Suppressor macrophage treated with lipopolysaccharide for 4 hours (primary cell): ENCODE measurements at places on chromosomes 6 and 20.

DNA sequence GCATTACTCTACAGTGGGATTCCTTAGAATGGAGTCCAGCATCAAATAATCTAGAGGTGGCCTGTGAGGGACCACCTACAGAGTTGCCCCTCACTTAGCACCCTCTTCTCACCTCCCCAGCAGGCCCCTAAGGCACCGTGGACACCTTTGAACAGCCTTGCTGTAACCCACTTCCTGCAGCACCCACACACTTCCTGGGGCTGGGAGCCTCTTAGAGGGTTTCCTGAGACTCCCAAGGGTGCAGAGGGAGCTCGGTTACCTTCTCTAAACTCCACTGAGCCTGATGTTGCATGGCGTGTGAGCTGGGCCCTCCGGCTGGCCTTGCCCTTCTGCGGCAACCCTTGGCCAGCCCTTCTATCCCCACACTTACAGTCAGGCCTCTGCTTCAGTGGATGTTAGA, 7.3 kb upstream of the SIRPG start:
- no peak for DNase-seq

GRCh38 chr6:129112591-129112990, 229.7 kb downstream of the LAMA2 start:
- DNase-seq: no peak

- DNase-seq: no peak
These were observed 36.4 kb upstream of the KAT14 start for GRCh38 chr20:18101125-18101810.

- no peak for DNase-seq
These were observed 582.1 kb upstream of the JAG1 start for GRCh38 chr20:11255860-11256259.

GRCh38 chr20:4949833-4950178, 51.5 kb downstream of the SLC23A2 start:
- peak; percentile 35 for DNase-seq

DNA sequence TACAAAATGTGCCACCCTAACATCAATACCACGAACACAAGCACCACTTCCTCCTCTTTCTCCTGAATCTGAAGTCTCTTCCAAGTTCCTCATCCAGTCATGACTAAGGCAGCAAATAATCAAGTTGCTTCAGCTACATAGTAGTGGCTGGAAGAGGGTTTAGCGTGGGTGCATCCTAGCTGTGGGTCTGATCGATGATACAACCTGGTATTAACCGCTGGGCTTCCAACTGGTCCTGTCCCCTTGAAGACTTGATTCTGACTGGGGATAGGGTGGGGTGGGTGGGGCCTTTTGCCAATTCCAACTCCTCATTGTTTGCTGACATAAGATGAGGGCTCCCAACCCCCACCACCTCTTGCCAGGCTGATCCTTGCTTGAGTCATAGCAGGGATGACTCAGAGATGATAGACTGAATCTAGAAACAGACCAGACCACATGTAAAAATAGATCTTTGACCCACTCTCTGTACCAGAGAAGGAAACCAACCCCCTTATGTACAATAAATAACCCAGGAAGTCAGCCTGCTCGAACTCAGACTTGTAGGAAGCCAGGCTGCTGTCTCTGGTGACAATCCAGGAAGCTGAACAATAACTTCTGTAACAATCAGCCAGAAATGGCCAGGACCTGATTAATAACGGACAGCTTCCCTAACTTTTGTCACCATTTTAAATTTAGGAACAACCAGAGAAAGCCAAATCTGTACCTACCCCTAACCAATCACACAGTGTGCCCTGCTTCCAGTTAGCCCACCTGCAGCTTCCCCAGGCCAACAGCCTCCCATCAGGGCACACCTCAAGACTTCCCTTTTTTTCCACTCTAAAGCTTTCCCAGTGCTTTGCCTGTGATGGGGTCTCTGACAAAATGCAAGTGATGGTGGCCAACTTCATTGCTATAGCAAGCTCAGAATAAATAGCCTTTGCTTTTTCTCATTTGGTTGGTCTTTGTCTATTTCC, 68.9 kb upstream of the FAM184A start:
- peak; percentile 89 for DNase-seq

GRCh38 chr20:46735436-46735835, 26.0 kb downstream of the SLC2A10 start:
- no peak for DNase-seq

GRCh38 chr6:100171533-100172321, 177.7 kb upstream of the MCHR2 start:
- DNase-seq: no peak

DNA sequence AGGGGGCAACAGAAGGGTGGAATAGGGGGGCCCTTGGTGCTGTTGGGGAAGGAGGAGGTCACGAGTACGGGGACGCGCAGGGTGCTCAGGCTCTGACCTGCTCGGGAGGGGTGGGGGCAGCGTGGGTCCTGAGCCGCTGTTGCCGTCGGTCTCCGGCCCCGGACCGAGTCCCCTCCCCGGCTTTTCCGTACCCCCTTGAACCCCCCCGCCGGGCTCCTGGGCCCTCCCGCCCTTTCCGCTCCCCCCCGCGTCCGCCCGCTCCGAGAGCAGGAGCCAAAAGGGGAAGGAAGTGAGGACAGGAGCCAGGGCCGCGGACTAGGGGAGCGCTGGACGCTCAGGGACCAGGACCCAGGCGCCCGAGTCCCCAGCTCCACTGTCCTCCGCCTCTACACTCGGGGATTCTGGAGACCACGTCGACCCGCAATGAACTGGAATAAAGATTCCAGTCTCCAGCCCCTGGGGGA, at the start of gene RGL2:
TSS of gene RGL2 (minus strand) at position 170 of the 464 bp plus-strand sequence. CDS start 332 bp downstream, outside the sequence.
- peak; percentile 58 for DNase-seq

DNA sequence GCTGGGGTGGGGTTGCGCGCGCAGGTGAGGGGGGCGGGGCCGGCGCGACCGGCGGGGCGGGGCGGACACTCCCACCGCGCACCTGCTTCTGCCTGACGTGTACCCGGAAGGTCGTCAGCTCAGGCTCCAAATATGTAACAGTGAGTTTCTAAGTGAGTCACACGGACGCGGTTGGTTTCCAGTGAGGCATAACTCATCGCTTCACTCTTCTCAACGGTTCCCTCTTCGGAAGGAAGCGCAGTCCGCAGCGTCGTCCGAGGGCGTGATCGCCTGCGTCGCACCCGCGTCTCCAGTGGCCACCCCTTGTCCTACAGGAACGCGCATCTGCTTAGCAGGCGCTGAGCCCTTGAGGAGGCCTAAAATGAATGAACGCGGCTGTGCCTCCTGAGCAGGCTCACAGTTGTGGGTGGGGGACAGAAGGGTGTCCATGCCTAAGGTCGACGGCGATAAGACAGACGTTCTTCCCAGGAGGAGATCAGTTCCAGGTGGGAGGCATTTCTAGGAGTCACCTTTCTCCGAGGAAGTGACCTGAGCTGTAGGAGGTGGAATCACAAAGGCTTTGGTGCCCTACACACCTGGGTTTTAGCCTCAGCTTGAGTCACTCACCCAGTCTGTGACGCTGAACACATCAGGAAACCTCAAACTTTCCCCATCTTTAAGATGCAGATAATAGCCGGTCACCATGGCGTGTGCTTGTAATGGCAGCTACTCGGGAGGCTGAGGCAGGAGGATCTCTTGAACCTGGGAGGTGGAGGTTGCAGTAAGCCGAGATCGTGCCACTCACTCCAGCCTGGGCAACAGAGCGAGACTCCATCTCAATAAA, 50.9 kb upstream of the EZR start:
- peak; percentile 95 for DNase-seq

DNA sequence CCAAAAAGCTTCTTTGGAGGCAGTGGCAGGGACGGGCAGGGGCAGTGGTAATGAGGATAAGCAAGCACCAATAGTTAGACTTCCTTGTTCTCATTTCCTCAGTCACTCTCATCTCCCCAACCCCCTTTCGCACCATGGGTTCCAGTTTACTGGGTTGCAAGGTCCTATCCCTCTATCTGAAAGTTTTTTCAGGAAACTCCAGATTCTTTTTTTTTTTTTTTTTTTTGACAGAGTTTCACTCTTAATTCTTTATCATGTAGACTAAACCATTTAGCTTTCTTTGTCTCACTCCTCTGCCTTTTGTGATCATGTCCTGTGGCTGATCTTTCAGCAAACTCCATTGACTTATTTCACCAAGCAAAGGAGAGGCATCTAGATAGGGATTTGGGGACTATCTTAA, 51.4 kb upstream of the GMDS start:
- DNase-seq: no peak

GRCh38 chr6:2410656-2411380, 165.4 kb upstream of the GMDS start:
- DNase-seq: peak; percentile 26

- DNase-seq: no peak
These were observed 10.5 kb downstream of the MANBAL start for GRCh38 chr20:37299718-37300528.

DNA sequence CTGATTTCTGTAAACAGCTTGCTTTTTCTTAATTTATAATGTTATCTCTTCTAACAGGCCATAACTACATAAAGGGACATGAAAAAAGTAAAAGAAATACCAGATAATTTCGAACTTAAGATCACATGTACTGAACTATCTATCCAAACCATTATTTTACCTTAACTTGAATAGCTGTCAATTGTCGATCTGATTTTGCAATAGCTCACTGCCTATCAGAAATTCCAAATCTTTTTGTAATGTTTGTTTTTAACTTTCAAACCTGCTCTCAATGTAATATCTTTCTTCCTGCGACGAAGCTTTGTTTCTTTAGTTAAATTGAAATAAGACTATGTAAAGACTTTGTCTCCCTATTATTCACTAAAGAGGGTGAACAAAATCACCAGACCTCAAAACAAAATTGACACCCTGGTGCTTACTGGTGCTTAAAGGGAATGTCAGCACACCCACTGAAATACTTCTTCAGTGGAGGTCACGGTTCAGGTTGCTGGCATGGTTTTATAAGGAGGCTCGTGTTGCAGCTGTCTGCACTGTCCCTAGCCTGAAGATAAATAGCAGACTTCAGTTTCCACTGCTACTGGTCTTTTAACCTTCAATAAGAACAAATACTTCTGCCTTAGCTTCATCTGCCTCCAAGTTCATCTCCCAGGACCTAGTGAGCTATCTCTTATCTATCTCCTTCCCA, 117.5 kb upstream of the QKI start:
- DNase-seq: no peak

DNA sequence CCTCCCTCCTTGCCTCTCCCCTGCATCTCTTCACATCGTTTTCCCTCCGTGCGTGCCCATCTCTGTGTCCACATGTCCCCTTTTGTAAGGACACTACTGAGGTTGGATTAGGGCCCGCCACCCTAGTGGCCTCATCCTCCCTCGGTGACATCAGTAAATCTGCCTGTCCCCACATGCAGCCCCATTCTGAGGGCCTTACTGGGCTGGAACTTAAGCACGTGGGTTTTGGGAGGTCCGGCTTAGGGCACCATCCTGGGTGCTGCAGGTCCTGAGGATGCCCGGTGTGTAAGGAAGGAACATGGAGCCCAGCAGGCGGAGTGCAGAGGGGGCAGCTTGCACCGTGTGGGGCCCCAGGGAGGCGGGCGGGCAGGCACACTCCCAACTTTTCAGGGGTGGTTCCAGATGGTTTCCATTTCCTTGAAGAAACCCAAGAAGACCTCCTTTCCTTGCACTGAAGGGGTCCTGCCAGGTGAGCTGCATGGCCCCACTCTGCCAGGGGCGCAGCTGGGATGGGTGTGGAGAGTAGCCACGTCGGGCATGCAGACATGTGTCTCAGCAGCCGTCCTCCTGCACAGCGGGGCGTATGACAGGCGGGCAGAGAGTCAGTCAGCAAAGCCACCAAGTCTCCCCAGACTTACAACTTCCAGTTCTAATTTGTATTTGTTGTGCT, 329.9 kb downstream of the QKI start:
- DNase-seq: no peak

- DNase-seq: peak; percentile 33
These were observed 311.7 kb upstream of the JAG1 start for GRCh38 chr20:10985536-10985935.

GRCh38 chr6:98944598-98945081, 3.1 kb downstream of the FBXL4 start:
- DNase-seq: no peak

DNA sequence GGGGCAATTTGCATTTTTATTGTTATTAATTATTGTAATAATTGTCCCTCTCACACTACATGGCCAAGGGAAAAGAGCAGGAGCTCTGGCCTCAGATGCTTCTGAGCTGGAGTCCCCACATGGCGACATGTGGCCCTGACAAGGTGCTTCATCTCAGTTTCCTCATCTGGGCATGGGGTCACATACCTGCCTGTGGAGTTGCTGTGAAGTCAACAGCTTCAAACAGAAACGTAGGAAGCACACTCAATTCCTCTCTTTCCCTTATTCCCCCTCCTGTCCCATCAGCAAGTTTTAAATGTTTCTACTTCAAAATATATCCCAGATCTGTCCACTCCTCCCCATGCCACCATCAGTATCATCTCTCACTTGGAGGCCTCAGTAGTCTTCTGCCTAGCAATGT, 8.7 kb downstream of the CPNE5 start:
- no peak for DNase-seq

- DNase-seq: no peak
These were observed 111.0 kb downstream of the MRPL14 start for GRCh38 chr6:44016131-44016870.

DNA sequence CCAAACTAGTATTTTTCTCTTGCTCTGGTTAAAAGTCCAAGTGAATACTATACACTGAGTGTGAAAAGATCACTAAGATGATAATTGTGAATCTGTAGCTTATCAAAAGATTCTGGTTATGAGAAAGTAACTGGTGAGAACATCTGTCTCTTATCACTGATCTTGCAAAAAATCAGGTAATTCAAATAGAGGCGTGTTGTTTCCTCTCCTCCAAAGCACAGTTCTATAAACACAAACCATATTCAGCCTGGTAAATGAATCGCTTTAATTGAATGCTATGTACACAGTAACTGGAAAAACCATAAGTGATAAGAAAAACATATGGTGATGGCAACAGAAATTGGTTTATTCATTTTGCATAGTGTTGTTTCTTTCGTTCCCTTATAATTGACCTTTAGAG, 161.0 kb downstream of the RALGAPA2 start:
- DNase-seq: no peak
